ENCODE measurements at places on chromosomes 2 and 18. TPM values are rescaled to one million over a fixed set of nuclear protein-coding genes. Genes with fewer than 3 reads are reported as not detected.

TSPYL6 gene
- not detected for polyA plus RNA-seq

IL1R1 gene
- 6.9 TPM for polyA plus RNA-seq

CNGA3 gene
- 0.01 TPM for polyA plus RNA-seq

ERBB4 gene
- 0.01 TPM for polyA plus RNA-seq

ANKRD62 gene
- not detected for polyA plus RNA-seq

KIF1A gene
- 0.01 TPM for polyA plus RNA-seq

COLEC12 gene
- polyA plus RNA-seq, result not detected

CLASP1 gene
- 16.3 TPM for polyA plus RNA-seq

CAPN13 gene
- polyA plus RNA-seq, result 0.09 TPM

IL1RL1 gene
- polyA plus RNA-seq, result 1.3 TPM

KYNU gene
- polyA plus RNA-seq, result 3.9 TPM

DNAH6 gene
- 0.08 TPM for polyA plus RNA-seq

TXNDC2 gene
- not detected for polyA plus RNA-seq

M1AP gene
- 0.19 TPM for polyA plus RNA-seq

IGFBP5 gene
- polyA plus RNA-seq, result 0.15 TPM

GCFC2 gene
- polyA plus RNA-seq, result 9.1 TPM

ACOXL gene
- 0.16 TPM for polyA plus RNA-seq

HK2 gene
- polyA plus RNA-seq, result 27.1 TPM

PDCD1 gene
- not detected for polyA plus RNA-seq

ALMS1 gene
- 6.5 TPM for polyA plus RNA-seq

SMYD1 gene
- polyA plus RNA-seq, result not detected

HAT1 gene
- 40.8 TPM for polyA plus RNA-seq

LYG2 gene
- 0.24 TPM for polyA plus RNA-seq

STPG4 gene
- polyA plus RNA-seq, result not detected

KCNG2 gene
- polyA plus RNA-seq, result not detected

THOC1 gene
- 13.6 TPM for polyA plus RNA-seq

SIX3 gene
- polyA plus RNA-seq, result not detected

TNFAIP6 gene
- not detected for polyA plus RNA-seq

GCG gene
- not detected for polyA plus RNA-seq

PROM2 gene
- polyA plus RNA-seq, result 16.8 TPM

ATP6V1B1 gene
- polyA plus RNA-seq, result not detected

BOK gene
- polyA plus RNA-seq, result 15.4 TPM

CTAGE1 gene
- not detected for polyA plus RNA-seq

RNU2-63P gene
- polyA plus RNA-seq, result 2.4 TPM

TRABD2A gene
- 0.54 TPM for polyA plus RNA-seq

GALR1 gene
- polyA plus RNA-seq, result not detected
